Mesenteric fat pad (tissue), 1 donor: ENCODE measurements at places on chromosomes 7 and 10.

DNA sequence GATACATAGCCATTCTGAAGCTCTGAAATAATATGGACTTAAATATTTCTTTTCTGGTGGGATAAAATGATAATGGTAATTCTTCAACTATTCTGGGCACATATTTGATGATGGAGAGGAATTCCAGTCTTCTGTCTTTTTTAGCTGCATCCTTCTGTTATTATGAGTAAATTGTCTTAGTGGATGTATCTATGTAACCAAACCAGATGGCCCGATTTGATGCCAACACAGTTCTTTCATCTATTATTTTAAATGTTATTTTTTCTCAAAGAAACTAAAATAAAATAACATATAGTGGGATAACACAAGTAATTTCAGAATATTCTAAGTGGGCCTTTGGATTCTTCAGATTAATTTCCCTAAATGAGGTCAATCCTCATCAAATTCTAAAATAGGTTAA, 110.2 kb downstream of the TFEC start:
- DNase-seq = no peak

- DNase-seq = no peak
Measured at GRCh38 chr10:88216976-88217375, 353.6 kb downstream of the PTEN start.

DNA sequence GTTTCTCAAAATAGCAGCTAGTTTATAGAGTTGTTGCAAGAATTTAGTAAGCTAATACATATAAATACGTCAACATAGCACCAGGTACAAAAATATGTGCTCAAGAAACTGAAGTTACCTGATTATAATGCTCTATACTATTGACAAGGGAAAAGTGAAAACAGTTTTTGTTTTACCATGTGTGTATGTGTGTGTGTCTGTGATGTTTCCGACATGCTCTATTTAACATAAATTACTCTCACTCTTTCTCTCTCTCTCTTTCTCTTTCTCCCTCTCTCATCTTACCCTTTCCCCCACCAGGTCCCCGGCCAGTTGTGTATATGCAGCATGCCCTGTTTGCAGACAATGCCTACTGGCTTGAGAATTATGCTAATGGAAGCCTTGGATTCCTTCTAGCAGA, 4.3 kb downstream of the LIPN start:
- no peak for DNase-seq

DNA sequence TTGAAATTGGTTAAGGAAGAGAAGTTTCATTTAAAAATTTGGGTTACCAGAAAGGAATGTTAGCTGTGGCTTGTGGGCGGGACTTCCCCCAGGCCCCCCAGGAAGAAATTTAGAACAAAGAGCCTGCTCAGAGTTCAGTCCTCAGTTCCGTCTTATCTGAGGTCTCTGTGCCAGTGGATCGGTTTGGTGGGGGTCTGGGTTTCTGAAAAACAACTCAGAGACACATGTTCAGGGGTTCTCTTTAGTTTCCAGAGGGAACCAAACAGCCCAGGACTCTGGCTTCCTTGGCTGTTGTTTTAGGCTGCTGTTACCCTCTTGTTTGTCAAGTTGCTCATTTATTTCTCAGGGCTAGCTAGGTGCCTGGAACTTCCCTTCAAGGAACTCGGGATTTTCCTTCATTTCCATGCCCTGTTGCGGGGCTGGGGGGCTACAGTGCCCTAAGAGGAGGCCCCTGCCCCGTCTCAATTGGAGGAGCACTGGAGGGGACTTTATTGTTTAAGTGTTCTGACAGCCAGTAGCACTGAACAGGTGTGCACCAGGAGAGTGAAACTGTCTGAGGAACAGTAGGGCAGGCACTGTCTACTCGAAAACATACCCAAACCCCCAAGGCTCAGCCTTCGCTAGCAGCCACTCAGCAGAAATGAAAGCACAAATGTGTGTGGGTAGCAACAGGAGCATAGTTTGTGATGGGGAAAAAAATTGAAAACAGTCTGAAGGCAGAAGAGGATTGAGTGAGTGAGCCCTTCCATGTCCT, 59.9 kb downstream of the ALOX5 start:
- no peak for DNase-seq

DNA sequence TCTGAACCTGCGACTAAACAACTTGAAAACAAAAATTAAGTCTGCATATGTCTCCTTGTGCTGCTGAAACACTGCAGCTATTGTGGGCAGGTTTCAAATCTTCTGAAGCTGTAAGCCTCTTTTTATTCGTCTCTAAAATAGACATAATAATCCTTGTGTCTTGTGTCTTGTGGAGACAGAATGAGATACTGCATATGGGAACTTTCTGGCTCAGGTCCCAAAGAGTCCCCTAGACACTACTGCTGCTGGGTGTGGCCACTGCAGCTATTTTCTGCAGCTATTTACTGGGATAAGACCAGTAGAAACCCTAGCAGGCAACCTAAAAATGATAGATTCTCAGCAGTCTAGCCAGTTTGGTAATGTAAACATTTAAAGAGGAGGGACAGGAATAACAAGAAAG, 252.0 kb downstream of the ELMO1 start:
- DNase-seq = no peak

DNA sequence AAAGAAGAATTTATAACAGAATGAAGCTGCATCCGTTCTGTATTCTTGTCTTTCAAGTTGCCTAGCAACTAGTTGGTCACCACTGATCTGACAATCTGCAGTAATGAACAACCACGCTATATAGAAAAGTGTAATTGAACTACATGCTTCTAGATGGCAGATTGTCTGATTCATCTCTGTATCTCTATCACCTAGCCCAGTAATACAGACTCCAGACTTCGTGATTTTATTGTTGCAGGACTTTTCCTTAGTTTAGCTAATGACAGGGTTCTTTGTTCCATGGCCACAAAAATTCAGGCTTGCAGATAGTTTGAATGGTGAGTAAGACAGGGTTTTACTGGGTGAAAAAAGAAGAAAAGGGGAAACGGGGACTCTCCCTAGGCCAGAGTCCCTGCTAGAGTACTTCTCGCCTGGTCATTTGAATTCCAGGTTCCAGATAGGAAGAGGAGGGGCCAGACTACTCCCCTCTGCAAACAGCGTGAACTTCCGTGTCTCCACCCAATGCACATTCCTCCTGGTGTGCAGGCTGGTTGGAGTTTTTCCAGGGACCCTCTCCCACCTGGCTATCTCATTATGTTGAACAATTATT, 45.9 kb downstream of the COL1A2 start:
- DNase-seq = no peak

- no peak for DNase-seq
Measured at GRCh38 chr7:139830782-139831501, 1.9 kb downstream of the TBXAS1 start.

DNA sequence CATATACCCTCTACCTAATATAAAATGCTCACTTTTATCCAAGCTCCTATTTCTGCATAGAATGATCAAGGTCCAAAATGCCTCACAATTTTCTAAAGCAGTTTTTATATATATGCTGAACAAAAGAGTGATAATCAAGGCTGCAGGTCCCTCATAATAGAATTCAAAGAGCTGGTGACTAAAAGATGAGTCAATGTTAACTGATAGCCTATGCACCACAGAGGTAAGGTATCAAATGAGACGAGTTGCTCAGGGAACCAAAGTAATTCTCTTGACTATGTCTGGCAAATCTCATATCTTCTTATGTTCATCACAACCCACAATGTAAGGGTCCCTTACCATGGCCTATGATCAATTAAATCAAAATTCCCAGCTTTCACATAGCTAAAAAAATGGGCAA, 15.2 kb downstream of the PDZD8 start:
- DNase-seq = no peak

- DNase-seq = no peak
Measured at GRCh38 chr7:49631071-49631815, 142.2 kb upstream of the VWC2 start.

DNA sequence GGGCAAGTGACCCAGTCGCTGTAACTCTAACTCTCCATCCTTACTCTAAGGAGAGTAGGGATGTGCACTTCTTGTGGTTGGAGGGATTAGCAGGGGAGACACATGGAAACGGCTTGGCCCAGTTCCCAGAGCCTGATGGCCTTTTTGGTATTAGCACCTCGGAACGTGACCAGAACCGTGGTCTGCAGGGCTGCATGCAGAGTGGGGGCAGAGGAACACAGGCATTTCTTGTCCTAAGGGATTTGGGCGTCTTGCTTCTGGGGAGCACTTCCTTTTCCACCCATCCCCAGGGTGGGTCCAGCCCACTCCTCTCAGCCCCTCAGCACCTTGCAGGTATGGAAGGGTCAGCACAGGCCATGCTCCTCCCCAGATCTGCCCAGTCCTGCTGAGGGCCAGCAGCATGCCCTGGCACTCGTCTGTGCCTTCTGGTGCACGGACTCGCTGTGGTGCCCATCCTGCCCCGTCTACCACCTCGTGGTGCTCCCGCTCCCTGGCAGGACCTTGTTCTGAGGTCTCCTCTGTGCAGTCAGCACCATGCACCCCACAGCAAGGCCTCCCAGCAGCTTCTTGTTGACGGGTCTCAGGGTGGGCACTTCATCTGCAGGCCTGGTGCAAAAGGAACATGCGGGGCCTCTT, 109.6 kb downstream of the ACTR3B start:
- peak; percentile 64 for DNase-seq

- DNase-seq = no peak
Measured at GRCh38 chr10:97336942-97337831, 2.7 kb upstream of the FRAT2 start.

GRCh38 chr10:117418121-117418520, 42.9 kb upstream of the PDZD8 start:
- no peak for DNase-seq

- no peak for DNase-seq
Measured at GRCh38 chr10:78320506-78320905, 286.8 kb downstream of the RPS24 start.

DNA sequence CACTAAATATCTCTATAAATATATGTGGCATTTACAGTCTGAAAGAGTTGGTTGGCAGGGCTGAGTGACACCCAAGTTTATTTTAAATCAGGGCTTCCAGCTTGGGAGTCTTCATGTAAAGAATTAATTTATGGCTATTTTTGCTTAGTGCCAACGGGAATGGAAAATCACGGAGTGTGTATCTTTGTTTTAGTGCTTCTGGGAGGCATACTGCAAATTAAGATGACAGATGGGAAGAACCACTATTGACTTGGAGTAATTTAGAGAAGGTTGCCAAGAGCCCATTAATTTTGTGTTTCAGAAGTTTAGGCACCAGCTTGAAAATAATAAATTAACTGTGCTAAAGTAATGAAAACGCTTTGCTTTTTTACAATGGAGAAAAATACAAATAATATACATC, 135.2 kb downstream of the GPR37 start:
- no peak for DNase-seq

GRCh38 chr10:117635826-117636225, 93.3 kb downstream of the EMX2 start:
- DNase-seq = no peak

DNA sequence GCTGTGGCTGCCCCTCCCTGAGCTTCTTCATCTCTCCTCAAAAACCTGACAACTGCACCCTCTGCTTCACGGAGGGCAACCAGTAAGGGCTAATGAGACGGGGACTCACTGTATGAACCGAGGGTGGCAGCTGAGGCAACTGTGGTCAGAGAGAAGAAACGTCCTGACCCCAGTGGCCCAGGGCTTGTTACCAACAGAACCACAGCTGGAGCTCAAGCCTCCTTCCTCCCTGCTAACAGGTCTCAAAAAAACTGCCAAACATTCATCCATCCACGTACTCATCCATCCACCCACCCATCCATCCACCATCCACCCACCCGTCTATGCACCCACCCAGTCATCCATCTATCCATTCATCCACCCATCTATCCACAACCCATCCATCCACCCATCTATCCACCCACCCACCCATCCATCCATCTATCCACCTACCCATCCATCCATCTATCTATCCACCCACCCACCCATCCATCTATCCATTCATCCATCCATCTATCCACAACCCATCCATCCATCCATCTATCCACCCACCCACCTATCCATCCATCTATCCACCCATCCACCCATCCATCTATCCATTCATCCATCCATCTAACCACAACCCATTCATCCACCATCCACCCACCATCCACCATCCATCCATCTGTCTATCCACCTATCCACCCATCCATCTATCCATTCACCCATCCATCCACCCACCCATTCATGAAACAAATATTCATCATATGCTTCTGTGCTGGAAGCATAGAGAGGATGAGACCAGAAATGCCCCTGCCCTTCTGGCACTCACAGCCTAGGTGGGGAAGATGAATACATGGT, 111.7 kb downstream of the PDGFA start:
- no peak for DNase-seq

- DNase-seq = no peak
Measured at GRCh38 chr10:3714967-3715366, 70.0 kb downstream of the KLF6 start.

DNA sequence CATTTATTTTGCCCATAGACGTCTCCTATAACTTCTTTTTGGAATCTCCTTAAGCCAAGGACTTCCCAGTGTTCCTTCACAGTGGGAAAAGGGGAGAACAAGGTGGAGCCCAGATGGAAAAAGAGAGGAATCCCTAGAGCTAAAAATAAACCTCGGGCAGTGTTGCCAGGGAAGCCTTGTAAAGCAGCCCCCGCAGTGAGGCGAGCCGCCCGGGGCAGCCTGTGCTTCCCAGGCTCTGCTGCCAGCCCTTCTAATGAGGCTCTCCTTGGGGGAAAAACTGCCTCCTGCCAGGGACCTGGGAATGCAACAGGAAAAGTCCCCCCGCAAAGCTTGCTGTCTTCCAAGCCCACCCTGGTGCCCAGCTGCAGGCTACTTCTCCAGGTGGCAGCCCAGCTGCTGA, 71.7 kb downstream of the SH3PXD2A start:
- no peak for DNase-seq

DNA sequence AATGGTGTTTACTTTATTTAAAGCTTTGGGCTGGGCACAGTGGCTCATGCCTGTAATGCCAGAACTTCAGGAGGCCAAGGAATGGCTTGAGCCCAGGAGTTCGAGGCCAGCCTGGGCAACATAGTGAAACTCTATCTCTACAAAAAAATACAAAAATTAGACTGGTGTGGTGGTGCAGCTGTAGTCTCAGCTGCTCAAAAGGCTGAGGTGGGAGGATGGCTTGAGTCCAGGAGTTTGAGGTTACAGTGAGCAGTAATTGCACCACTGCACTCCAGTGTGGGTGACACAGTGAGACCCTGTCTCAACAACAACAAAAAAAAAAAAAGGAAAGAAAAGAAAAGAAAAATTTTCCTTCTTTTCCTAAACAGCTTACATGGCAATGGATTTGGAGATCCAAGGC, 22.0 kb downstream of the SLC16A9 start:
- no peak for DNase-seq

DNA sequence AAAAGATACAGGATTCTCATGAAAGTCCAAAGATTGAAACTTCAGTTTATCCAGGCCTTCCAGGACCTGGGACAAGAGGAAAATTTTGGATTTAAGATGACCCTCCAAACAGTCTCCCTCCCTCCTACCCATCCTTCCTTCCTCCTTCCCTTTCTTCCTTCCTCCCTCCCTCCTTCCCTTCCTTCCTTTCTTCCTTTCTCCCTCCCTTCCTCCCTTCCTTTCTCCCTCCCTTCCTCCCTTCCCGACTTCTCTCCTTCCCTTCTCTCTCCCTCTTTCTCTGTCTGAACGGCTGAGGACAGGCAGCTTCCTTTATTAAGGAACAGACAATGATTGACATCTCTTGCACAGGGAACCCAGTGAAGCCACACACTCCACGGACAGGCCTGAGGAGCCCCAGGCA, 23.3 kb downstream of the SFTPD start:
- DNase-seq = no peak

GRCh38 chr7:49513911-49514310, 259.5 kb upstream of the VWC2 start:
- DNase-seq = no peak

GRCh38 chr10:132986576-132986975, 44.2 kb upstream of the CFAP46 start:
- no peak for DNase-seq

- DNase-seq = no peak
Measured at GRCh38 chr7:128708235-128708634, 30.9 kb upstream of the CALU start.
